ENCODE measurements at places on chromosomes 6 and 20.

DNA sequence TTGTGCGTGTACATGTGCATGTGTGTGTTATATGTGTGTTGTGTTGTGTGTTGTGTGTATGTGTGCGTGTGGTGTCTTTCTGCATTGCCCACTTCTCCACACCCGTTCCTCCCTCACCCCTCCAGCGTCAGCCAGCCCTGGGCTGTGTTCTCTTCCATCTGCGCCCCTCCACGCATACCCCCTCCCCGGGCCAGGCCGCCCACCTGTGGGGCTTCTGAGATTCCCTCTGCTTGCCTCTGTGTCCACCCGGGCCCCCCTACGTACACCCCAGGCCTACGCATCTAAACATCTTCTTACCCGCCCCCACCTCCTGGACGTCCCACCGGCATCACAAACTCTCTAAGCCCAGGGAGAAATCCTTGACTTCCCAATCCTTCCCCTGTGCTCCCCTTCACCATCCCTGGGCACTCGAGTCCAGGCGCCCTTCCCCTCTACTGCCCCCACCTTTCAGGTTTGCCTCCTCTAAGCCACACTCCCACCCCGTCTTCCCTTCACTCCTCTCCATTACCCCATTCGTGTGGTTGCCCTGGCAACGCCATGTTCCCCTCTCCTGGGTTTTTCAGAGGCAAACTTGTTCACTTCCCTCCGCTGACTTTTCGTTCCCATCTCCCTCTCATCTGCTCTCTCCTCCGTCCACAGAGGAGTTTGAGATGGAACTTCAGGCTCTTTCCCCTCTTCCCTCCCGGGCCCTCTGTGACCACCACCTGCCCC, 81.7 kb upstream of the NNAT start:
- no peak for DNase-seq

GRCh38 chr20:31472395-31473330, 2.3 kb downstream of the DEFB124 start:
- no peak for DNase-seq

DNA sequence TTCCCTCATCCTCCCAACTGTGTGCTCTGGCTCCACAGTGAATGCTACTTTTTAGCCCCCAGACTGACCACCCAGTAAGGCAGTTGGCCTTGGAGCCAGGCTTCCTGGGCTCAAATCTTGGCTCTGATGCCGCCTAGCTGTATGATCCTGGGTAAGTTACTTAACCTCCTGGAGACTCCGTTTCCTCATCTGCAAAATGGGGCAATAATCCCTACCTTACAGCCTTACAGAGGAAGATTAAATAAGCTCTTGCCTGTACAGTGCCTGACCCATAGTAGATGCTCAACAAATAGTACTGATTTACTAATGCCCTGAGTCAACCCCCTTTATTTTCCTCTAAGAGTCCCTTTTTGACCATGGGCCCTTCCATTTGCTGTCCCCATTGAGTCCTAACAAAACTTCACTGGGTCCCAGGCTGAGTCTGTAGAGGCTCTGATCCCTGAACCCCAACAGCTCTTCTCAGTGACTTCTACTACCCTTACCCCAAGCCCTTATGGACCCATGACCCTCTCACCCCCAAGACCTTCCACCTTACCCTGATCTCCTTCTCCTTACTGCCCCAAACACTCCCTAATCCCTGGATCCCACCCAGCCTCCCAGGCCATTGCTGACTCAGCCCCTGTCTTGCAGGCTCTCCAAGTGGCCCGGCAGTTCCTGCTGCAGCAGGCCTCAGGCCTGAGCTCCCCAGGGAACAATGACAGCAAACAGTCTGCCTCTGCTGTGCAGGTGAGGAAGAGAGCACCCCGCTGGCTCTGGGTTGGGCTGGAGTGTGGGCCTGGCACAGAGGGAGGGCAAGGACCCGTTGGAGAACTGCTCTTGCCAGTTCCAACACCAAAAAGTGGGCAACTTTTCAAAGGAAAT, 31.4 kb downstream of the FOXP4 start:
- peak; percentile 35 for DNase-seq

DNA sequence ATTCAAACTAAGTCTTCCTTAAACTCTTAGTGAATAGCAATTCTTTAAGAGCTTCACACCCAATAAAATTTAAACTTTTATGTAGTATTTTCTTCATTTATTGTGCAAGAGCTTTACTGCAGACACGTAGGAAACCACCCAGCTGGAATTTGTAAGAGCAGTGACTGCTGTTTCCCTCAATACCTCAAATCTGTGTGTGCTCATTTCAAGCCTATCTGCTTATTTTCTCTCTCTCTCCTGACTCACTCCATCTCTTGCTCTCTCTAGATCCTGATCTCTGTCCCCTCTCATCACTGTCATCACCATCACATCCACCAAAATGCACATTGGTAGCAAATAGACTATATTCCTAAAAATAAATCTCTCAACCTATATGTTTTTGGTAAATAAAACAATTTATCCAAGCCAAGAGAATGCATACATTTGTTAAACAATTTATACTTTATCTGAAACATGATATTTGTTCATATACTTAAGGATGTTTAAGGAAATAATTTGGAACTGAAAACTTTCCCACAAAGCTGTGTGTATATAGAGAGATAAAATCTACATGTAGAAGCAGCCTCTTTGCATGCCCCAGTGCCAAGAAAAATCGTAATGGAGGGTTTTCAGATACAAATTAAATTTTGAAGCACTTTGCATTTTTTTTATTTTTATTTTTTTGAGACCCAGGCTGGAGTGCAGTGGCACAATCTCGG, 273.0 kb downstream of the TFAP2A start:
- no peak for DNase-seq

DNA sequence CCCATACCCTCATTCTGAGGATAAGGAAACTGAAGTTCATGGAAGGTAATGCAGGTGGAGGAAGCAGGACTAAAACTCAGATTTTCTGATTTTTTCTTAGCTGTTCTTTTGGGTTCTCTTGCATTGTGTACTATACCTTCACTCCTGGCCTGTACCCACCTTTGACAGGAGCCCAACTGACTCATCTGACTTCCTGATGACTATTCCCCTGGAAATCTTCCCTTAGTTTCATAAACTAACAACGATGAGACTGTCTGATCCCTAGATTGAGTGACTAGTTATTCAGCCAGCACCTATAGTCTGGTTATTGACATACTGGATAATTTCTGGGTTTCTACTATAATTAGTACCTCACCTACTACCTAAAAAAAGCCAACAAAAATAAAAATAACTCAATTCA, 10.1 kb downstream of the CRYBG1 start:
- no peak for DNase-seq

DNA sequence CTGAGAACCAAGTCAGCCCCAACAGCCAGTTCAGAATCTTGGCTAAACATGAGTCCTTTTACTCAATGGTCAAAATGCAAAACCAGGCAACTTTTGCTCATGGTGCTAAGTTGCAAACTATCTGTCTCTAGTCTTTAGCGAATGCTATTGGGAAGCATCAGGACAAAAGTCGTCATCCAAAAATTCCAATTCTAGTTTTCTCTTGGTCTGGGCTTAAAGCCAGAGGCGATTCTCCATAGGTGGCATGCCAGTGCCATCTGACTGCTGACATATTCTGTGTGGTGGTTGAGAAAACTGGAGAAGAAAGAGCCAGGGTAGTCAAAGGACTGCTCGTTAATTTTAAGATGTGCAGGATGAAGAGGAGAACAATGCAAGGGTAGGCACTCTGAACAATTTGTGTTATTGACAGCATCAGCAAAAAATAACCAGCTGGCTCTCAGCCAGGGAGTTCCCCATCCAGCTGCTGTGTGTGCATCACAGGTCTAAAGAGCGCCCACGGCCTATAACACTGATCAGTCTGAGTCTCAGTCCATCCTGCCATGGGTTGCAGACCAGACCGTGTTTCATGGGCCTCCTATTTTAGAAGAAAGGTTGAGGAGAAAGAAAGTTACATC, 313.6 kb downstream of the ALDH8A1 start:
- DNase-seq = peak; percentile 50

GRCh38 chr6:146498309-146498708, 45.3 kb upstream of the RAB32 start:
- no peak for DNase-seq

DNA sequence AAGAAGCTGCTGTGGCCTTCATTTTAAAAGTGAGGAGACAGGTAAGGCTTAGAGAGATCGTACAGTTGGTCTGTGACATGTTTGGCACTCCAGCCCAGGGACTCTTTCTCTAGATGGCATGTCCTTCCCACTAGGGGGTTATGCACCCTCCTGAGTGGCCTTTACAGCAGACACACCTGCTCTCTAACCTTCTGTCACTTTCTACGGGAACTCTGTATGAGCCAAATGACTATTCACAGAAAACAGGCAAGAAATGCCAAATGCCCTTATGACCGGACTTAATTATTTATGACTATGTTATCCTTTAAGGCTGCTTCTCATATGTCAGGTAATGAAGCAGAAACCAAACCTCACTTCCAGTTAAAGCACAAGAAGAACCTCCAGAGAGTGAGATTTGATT, 91.2 kb downstream of the MAP3K5 start:
- DNase-seq = no peak

DNA sequence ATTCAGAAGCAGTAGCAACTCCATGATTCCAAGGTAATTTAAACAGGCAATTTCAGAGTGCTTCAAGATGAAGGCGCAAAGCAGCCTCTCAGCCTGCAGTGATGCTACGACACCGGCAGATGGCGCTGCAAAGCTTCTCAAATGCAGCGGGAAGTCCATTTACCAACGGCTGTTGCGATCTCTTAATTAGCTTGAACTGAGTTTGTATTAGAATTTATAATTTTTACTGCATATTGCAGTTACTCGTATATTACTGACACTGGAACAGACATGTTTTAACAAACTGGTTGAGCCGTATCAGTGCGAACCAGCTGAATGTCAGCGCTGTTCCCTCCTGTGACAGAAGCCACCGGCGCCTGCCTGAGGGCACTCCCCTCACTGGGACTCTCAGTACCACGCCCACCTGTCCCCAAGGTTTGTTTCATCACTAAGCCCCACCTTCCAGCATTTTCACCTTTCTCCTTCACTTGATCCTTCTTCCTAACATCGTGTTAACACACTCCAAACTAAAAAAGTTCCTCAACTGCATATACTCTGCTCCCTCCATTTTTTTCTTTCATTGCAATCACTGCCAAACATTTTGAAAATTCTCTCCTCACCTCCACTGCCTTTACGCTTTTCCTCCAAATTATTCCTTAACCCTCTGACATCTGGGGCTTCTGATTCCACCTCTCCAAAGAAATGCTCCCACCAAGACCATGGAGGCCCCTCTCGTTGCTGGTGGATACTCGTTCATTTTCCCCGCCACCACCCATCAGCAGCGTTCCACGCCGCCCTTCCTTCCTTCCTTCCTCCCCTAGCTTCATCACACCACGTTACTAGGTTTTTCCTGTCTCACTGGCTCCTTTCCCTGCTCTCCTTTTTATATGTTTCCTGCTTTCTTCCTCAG, 14.5 kb downstream of the GNL1 start:
- peak; percentile 96 for DNase-seq

DNA sequence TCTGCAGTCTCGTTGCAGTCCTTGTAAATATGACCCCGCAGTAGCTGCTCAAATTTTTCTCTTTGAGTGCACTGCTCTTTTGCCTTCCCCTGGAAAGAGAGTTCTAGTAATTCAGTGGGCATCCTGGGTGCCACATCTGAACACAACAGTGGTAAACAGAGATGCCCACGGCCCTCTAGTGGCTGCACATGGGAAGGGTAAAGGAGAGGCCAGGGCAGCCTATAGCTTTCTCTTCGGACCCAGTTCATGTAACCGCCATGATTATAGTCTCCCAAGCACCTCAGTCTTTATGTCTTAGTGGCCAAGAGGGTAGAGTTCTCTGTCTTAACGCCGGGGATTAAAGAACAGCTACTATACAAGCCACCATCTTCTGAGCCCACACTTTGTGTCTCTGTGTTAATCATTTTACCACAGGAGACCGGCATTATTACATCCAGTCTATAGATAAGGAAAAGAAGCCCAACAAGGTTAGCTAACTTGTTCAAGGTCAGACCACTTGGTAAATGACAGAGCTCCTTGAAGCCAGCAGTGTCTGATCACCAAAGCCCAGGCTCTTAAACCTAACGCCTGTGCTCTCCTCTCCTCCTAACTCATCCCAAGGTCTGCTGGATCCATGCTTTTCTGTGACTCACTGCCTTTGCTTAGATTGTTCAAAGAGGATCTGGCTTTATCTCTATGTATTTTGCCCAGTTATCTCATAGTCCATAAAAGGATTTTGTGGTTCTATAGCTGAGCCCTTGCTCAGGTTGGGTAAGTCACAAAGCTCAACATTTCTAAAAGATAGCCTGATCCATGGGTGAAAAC, 81.8 kb downstream of the ISM1 start:
- DNase-seq = peak; percentile 58

GRCh38 chr20:44728801-44729443, 13.8 kb downstream of the CCN5 start:
- DNase-seq = peak; percentile 85

DNA sequence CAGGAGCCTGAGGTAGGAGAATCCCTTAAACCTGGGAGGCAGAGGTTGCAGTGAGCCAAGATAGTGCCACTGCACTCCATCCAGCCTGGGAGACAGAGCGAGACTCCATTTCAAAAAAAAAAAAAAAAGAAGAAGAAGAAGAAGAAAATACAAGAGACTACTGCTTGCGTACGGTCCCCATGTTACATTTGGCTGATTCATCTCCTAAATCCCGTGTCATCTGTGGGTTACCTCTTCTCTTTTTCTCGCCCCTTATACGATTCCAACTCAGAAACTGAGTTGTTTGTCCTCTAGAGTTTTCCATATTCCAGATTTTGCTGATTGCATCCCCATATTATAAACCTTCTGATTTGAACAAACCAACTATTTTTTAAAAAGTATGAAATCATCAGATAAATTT, 62.4 kb upstream of the NELFCD start:
- DNase-seq = no peak

DNA sequence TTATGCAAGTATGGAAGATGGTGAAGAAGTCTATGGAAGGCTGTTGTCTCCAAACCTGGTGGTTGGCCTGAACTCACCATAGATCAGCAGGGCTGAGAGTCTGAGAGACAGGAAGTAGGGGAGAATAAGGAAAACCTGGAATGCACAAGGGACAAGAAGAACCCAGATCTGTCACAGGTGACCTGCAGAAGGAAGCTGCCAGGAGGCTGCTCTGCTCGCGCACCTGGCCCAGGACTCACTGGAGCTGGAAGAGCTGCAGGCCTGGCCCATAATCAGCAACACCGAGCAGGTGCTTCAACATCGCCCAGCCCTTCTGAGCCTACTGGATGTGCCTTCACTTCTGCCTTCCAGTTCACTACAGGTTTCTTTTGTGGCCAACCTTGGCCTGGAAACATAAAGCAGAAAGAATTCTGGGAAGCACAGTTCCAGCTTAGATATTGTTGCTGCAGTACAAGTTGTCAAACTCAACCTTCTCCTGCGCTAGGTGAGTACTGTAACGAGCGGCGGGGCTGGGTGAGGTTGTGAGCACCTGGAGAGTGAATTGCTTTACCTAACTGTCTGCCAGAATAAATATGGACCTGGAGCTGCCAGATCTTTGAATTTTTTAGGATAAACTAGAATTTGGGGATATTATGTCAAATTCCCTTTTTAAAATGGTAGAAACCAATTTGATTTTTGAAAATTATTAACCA, 82.4 kb downstream of the CDH26 start:
- DNase-seq = no peak
